AG08396 (cell line): ENCODE measurements at places on chromosomes 6 and 20.

GRCh38 chr20:43220612-43221011 lies 30.9 kb upstream of the PTPRT start:
- no peak for DNase-seq

- no peak for DNase-seq
Observed at GRCh38 chr6:15150207-15150606, 95.7 kb upstream of the JARID2 start.

GRCh38 chr6:37059344-37060194 lies 54.1 kb downstream of the FGD2 start:
- DNase-seq, result peak; percentile 90

GRCh38 chr20:37190354-37191112 lies 11.2 kb upstream of the MROH8 start:
- DNase-seq, result no peak

GRCh38 chr20:52959125-52959524 lies 13.0 kb upstream of the TSHZ2 start:
- DNase-seq, result no peak

GRCh38 chr6:116459927-116460326 lies 1.2 kb upstream of the CALHM6 start:
- no peak for DNase-seq

GRCh38 chr6:7827142-7827541 lies 83.4 kb downstream of the TXNDC5 start:
- no peak for DNase-seq

DNA sequence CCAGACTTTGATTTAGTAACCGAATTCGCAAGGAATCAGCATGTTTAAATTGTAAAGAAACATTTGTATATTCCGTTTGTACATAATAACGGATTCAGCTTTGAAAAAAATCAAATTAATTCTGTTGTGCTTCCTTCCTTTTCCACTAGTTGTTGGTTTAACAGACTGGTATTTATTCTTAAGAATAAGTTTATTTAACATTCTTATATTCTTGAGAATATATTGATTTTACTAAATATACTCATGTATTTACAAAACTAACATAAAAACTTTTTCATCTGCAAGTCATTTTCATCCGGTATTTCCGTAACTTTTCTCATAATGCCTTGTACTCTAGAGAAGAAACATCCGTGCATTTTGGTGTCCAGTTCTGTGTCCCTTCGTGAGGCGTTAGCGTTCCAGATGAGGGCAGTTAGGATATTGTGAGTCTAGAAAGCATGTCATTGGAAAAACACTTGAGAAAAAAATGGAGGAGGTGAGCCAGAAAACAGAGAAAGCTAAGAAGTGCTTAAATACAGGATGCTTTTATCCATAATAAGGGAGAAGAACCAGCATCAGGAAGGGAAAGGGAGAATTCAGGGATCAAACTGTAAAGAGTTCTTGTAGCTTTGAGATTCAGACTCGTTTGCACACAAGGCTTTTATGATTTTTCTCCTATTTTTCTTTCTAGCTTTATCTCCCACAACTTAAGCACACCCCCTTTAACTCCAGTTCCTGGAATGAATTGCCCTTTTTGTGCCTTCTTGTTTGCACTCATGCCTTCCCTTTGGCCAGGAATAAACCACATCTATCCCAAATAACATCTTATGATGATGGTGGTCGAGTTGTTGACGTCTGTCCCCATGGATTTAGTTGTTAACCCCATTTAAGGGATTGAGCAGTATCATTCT lies 1.8 kb downstream of the WRNIP1 start:
- DNase-seq, result no peak

GRCh38 chr20:63126876-63127699 lies 88.8 kb downstream of the YTHDF1 start:
- DNase-seq, result no peak

DNA sequence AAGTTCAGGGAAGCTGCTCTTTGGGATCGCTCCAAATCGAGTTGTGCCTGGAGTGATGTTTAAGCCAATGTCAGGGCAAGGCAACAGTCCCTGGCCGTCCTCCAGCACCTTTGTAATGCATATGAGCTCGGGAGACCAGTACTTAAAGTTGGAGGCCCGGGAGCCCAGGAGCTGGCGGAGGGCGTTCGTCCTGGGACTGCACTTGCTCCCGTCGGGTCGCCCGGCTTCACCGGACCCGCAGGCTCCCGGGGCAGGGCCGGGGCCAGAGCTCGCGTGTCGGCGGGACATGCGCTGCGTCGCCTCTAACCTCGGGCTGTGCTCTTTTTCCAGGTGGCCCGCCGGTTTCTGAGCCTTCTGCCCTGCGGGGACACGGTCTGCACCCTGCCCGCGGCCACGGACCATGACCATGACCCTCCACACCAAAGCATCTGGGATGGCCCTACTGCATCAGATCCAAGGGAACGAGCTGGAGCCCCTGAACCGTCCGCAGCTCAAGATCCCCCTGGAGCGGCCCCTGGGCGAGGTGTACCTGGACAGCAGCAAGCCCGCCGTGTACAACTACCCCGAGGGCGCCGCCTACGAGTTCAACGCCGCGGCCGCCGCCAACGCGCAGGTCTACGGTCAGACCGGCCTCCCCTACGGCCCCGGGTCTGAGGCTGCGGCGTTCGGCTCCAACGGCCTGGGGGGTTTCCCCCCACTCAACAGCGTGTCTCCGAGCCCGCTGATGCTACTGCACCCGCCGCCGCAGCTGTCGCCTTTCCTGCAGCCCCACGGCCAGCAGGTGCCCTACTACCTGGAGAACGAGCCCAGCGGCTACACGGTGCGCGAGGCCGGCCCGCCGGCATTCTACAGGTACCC lies at the start of gene ESR1:
Gene ESR1, plus strand, starts transcription at position 170 of the 858 bp plus-strand sequence. Its CDS starts 231 bp downstream, at position 401.
- DNase-seq, result peak; percentile 17

- no peak for DNase-seq
Observed at GRCh38 chr20:31705598-31706597, 16.8 kb downstream of the BCL2L1 start.

DNA sequence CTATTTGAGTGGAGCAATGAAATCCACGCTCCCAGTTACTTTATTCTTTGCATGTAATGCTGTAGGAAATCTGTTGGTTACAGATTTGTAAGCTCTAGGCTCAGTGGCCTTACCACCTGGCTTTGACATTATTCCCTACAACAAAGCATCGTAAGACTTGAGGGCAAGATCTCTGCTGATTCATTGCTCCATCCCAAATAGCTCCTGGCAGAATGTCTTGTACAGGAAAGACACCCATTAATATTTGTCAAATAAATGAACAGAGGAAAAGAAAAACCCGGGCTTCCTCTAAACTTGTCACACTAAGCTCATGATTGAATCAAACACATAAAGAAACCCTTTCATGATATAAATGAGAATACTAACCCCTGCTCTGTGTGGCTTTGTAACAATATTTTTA lies 357.5 kb upstream of the RNF217 start:
- DNase-seq, result no peak

GRCh38 chr20:57902473-57902872 lies 192.7 kb upstream of the PMEPA1 start:
- DNase-seq, result peak; percentile 27

DNA sequence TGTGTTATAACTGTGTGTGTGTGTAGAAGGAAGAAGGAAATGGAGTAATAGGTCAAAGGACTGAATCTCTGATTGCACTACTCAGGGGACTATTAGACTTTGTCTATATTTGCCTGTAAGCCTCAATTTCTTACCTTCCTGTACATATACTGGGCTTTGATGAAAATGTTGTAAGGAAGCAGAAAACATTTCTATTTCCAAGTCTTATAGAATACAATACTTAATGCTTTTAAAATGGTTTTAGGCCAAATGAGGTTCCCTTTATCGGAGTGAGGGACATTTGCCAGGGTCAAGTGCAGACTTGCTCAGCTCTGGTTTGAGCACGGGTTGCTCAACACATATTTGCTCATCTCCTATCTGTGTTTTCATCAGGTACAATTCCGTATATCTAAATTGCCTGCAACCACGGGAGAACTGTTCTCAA lies 28.3 kb downstream of the MEP1A start:
- DNase-seq, result no peak

GRCh38 chr6:12355354-12355753 lies 65.2 kb downstream of the EDN1 start:
- DNase-seq, result no peak

GRCh38 chr6:38350942-38351341 lies 288.8 kb downstream of the BTBD9 start:
- DNase-seq, result peak; percentile 43

DNA sequence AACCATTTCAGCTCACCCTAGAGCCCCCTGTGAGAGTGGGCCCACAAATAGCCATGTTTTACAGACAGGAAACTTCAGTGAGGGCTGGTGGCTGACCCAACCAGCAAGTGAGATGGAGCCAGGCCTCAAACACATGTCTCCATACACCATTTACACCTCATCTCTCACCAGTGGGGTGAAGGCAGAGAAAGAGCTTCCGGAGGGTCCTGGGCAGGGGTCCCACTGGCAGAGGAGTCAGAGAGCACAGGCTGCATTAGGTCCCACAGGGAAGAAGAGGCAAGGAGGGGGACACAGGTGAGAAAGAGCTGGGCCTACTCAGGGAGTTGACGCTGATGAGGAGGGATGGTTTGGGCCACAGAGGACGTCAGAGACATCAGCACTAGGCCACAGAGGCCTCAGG lies 172.6 kb downstream of the VEGFA start:
- DNase-seq, result no peak
